ENCODE measurements at places on chromosomes 2 and 18.

DNA sequence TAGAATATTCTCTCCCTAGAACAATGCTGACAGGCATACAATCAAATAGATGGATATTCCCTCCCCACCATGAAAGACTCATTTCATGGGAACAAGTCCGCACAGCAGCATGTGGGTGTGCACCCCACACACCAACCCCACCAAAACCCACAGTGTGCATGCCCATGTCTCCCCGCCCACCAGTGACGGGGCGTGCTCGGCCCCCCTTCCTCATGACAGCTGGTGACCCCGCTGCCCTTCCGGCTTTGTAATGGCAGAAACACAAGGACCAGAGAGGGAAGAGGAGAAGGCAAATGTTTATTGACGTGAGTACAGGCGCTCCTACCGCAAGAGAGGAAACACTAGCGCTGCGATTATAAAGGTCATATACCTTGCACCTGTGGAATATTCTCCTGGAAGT is 30.8 kb upstream of the ODC1 start:
- DNase-seq, result no peak

- DNase-seq, result no peak
These were observed 191.0 kb upstream of the CCDC150 start for GRCh38 chr2:196448407-196449079.

DNA sequence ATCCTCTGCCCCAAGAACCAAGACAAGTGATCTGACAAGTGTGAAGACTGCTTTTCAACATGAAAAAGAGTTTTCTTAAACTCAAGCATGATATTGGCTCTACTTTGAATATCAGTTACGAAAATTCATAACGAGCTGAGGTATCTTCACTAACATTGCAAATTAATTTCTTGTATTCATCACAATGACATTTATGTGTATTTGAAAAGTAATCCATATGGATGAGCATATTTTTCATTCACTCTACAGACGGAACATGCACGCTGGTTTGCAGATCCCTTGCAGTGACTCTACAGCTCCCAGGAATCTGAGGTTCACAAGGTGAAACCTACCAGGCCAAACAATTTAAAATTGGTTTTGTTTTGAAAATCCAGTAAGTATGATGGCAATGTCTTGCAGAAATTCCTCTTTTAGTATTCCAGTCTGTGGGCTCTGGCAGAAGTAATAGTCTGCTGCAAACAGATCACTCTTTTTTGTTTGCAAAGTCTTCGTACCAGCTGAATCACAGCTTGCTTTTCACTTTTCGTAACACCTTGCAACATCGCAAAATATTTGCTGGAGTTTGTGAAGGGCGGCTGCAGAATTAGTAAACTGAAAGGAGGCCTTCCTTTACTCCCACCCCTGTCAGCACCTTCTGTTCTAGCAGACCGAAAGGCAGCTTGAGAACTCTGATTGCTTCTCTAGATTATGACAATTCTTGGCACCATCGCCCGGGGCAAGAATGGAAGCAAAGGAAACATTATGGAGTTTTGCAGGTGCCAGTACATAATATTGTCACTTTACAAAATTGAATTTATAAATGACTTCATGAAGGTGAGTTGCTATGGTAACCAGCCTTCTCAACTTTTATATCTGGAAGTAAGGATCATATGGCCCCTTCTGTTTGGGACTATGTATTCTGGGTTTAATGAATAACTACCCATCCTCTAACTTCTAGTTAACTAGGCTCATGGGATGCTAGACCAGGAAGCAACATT is 168.7 kb downstream of the TMEM247 start:
- DNase-seq, result no peak

- DNase-seq, result no peak
These were observed 339.2 kb downstream of the EN1 start for GRCh38 chr2:118508282-118508681.

DNA sequence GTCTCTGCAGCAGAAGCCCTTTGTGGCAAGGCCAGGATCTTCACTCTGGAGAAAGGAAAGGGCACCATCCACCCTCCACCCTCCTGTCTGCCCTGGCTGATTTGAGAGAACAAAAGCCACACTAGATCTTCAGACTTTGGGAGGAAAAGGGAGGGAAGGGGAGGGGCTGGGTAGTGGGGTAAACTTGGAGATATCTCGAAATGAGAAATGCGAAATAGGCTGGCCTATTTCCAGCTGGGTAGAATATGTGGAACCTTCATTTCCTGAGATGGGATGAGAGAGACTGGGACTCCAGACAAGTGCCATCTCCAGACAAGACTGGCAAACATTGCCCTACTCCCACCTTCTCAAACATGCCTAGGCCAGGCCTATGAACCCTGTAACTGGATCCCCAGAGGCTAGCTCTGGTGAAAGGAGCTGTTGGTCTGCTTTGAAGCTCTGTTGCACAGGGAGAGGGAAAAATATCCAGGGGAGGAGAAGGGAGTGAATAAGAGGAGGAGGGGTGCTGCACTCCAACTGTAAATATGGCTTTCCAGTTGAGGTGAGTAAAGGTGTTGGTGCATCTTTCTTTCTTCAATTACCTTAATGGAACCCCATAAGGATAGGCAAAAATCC is 1.7 kb downstream of the HOXD12 start:
- DNase-seq, result no peak

- DNase-seq, result no peak
These were observed 125.3 kb upstream of the SLC39A10 start for GRCh38 chr2:195531754-195532153.

DNA sequence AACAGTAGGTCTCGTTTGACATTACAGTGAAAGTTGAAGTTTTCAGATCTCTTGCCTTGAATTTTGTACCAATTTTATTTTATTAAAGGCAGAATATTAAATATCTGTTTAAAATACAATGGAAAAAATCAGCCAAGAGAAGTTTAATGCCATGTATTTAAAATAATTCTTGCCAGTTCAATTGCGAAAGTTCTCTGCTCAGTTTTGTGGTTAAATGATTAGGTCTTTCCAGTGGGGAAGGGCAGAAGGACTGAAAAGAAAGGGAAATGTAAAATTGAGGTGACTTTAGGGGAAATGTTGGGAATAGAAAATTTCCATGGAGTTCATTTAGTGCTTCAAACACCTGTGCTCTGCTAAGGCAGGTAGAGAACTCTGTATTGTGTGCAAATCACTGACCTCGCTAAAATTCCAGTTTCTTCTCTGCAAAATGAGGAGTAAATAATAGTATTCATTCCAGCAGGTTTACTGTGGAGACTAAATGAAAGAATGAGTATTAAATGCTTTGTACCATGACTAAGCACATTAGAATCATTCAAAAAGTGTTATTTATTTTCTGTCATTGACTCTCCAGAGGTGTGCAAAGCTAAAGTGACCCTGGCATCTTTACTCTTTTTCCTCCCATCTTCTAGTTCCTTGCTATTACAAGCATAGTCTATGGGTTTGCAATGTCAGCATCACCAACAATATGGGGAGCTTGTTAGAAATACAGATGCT is 74.4 kb downstream of the KIAA1328 start:
- no peak for DNase-seq

DNA sequence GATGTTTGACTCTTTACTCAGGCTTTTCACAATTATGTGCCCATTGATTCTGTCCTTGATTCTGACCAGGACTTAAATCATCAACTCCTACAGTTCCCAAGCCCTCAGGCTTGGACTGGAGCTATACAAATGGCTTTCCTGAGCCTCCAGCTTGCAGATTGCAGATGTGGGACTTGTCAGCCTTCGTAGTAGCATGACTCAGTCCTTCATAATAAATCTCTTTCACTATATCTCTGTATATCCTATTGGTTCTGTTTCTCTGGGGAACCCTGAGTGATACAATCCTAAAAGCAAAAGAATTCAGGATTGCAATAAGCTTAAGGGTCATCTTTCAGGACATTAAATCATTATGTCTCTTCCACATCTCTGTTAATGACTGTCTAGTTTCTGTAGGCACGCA is 356.6 kb downstream of the RIT2 start:
- DNase-seq, result no peak

DNA sequence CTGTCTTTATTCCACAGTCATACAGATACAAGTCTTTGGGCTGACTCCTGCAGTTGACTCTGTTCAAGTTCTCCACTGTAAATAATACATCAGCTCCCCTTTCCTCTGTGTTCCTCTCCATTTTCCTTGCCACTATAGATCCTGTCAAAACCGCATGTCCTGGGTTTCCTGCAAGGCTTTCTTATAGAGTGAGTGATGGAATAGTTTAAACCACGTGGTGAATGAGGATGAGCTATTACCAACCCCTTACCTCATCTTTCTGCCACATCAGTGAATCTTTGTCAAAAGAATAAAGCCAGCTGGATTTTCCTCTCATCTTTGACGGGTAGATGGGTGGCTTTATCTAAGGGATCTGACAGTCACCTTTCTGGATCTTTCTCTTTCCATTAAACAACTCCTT is 3.9 kb upstream of the GALNT14 start:
- DNase-seq, result no peak

GRCh38 chr2:107721178-107721577 is 105.5 kb upstream of the RGPD4 start:
- DNase-seq, result no peak

- DNase-seq, result no peak
These were observed 42.0 kb downstream of the FAM161A start for GRCh38 chr2:61811821-61812220.

GRCh38 chr2:71492112-71492511 is 38.8 kb downstream of the DYSF start:
- no peak for DNase-seq

DNA sequence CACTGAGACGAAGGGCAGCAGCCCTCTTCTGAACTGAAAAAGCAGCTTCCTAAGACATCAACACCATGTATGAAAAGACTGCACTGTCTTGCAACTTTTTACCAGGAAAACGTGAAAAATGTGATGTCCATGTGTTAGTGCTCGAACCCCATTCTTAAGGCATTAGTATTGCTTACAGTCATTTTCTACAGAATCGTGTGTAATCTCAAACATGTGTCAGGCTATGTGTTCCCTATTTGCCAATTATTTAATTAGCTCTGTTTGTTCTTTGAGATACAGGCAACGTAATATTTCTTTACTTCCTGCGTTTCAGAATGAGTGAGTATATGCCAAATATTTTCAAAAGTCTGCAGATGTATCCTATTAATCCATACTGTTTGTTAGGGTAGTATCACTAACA is 307.7 kb upstream of the CCDC68 start:
- DNase-seq, result no peak

- DNase-seq, result no peak
These were observed 100.5 kb upstream of the GLI2 start for GRCh38 chr2:120635146-120635545.

DNA sequence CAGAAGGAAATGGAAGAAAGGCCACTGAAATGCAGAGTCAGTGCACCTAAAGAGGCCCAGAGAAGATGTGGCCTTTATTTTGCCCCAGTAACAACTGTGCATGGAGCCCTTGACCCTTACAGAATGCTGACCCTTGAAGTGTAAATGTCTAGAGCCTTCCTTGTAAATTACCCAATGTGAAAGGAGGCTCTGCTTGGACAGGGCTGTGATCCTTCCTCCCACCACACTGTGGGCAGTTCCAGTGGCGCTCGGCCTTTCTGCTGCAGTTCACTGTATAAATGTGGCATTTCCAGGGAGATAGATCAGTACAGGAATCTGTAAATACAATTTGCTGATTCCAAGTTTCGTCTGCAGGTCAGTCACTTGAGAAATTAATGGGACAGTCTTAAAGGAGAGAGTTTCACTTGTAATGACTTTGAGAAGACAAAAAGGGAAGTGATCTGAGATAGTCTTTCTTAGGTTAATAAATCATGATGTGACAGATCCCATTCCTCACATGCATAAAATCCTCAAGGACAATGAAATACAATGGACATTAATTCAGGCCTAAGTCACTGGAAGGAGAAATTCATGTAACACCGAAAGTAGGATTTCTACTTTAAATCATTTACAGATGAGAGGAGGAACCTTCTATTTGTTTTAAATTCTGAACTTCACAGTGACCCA is 133.8 kb upstream of the LMAN1 start:
- DNase-seq, result no peak

- DNase-seq, result no peak
These were observed 67.1 kb upstream of the EPAS1 start for GRCh38 chr2:46230115-46230571.

DNA sequence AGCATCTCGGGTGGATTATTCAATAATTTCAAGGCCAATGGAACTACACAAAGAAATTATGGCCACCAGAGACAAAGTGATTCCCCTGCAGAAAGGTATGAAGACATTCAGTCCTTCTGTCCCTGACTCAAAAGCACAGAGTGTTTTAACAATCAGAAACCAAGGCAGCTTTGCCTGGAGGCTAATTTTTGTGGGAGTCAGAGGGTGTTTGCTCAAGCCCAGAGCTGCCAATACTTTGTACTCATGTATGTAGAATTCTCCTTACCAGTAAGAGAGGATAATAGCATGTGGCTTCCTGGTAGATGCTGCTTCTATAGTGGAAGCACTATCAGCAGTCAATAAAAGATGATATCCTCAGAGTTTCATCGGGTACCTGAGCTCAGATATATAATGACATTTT is 178.4 kb downstream of the KCNE4 start:
- DNase-seq, result no peak

- DNase-seq, result no peak
These were observed 178.9 kb upstream of the APCDD1 start for GRCh38 chr18:10275486-10275885.

GRCh38 chr2:228938629-228939028 is 332.5 kb downstream of the PID1 start:
- no peak for DNase-seq

DNA sequence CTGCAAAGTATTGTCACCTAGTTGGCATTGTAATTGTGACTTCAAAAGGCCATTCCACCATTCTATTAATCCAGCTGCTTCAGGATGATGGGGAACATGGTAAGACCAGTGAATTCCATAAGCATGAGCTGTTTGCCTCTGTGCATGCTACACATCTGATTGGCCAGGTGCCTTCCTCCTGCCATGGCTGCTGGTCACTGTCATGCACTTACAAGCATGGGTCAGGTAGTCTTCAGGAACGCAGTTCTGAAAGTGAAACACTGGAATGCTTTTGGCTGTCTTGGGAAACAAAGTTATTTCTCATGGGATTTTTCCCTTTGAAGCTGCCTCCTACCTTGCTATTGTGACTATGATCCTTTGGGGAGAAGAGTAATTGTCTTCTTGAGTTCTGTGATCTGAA is 267.6 kb downstream of the GBX2 start:
- no peak for DNase-seq

DNA sequence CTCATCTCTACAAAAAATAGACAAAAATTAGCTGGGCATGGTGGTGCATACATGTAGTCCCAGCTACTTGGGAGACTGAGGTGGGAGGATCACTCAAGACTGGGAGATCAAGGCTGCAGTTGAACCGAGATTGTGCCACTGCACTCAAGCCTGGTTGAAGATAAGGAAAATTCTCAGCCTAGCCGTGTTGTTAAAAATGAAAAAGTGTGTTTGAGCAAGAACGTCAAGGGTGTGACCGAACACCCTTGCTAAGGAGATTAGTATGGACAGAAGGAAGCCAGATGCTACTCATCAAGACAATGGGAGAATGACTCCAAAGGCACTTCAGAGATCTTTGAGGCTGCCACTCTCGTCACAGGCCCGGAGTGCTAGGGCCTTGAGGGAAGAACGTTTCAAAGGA is 70.0 kb upstream of the NDUFV2 start:
- DNase-seq, result no peak
